ENCODE measurements at places on chromosomes 4 and X. TPM values are rescaled to one million over a fixed set of nuclear protein-coding genes. Genes with fewer than 3 reads are reported as not detected.
A peak's percentile ranks its signal among the peaks of the same experiment; 100 is the strongest.

DNA sequence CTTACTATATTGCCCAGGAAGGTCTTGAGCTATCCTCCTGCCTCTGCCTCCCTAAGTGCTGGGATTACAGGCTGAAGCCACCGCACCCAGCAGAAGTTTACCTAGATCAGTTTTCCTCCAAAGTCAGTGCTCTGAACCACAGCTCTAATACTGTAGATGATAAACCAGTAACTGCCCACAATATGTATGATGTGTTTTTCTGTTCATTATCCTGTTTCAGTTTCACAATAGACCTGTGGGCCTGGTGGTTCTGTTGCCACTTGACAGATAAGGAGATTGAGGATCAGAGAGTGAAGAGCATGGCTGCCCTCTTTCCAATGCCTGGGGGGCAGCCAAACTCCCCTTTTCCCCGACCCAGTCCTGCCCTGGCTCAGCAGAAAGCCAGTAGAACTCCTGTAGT lies 87.0 kb downstream of the EFNB1 start:
- no peaks in the 10 kb centered on the region for H3K4me1 ChIP-seq
- H3K36me3 ChIP-seq, result no peaks in the 10 kb centered on the region
- H3K27ac ChIP-seq, result no peak overlapping the region
- H3K27me3 ChIP-seq, result no peaks in the 10 kb centered on the region

DNA sequence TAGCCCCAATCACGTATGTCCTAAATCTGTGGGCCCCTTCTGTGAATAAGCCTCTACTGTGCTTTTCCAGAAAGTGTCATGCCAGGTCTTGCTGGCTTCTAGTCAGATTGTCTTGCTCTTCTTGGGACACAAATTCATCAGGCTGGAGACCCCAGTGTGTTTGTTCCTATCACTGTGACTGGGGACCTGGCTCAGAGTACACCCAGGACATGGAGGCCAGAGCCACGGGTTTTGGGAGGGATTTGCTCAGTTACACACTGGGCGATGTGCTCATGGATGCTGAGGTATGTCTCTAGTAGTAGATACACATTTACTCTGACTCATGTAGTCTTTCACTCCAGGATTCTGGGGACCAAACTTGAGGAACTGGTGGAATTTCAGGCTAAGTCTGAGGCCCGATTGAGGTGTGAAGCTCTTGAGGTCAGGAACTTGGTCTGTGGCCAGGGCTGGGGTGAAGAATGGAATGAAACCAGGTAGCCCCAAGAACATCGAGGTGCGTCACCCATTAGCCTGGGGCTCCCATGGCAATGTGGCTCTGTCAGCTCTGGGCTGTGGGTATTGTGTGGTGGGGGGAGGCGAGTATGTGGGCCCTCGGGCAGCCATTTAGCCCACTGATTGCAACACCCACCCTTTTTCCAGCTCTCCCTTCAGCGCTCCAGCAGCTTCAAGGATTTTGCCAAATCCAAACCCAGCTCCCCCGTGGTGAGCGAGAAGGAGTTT lies 7.7 kb downstream of the SASH3 start:
- H3K36me3 ChIP-seq, result no peaks in the 10 kb centered on the region
- H3K27ac ChIP-seq, result no peak overlapping the region
- DNase-seq, result no peak
- no peaks in the 10 kb centered on the region for H3K27me3 ChIP-seq

DNA sequence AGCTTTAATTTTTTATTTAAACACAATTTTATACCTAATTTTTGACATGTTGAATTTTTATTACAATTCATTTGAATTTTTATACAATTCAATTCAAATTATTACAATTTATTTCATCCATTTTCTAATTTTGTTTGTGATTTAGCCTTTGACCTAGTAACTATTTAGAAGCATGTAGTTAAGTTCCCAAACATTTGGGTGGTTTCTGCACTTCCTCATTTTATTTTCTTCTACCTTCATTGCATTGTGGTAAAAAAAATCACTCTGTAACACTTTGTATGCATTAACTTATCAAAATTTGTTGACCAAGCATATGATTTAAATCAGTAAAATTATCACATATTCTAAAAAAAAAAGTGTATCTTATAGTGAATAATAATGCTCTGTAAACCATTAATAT lies 928.9 kb downstream of the ARAP2 start:
- H3K4me1 ChIP-seq, result no peaks in the 10 kb centered on the region
- no peaks in the 10 kb centered on the region for H3K27me3 ChIP-seq
- H3K36me3 ChIP-seq, result no peaks in the 10 kb centered on the region
- H3K4me3 ChIP-seq, result no peak overlapping the region
- no peak for DNase-seq

The ATP2B3 gene
- total RNA-seq, result 0.09 TPM

GRCh38 chrX:31847773-31848172 lies 775.9 kb upstream of the FTHL17 start:
- H3K27ac ChIP-seq, result no peak overlapping the region
- no peak for DNase-seq
- H3K4me1 ChIP-seq, result no peaks in the 10 kb centered on the region
- no peaks in the 10 kb centered on the region for H3K27me3 ChIP-seq
- H3K36me3 ChIP-seq, result no peaks in the 10 kb centered on the region
- H3K4me3 ChIP-seq, result no peak overlapping the region

- no peaks in the 10 kb centered on the region for H3K36me3 ChIP-seq
- no peaks in the 10 kb centered on the region for H3K27me3 ChIP-seq
- H3K27ac ChIP-seq, result no peak overlapping the region
- no peak for DNase-seq
- peaks cover 7% of the 10 kb centered on the region for H3K4me1 ChIP-seq
- H3K4me3 ChIP-seq, result no peak overlapping the region
These were observed 13.6 kb downstream of the DHX15 start for GRCh38 chr4:24570574-24571236.

DNA sequence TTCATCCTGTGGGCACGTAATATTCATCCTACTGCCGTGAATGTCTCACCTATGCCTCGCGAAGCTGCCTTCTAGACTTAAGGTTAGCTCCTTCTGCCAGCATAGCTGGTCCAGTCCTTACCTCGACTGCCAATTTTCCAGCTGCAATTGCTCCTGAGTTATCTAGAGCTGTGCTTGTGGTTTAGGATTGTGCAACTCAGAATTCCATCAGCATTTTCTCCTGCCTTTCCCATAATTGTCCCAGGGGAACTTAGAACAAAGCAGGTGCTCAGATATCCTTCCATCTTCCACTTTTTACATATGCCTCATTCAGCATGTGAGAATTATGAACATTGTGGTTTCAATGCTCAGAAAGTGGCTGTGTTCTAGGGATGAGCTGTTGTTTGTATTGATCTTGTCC lies 131.4 kb upstream of the ADGRL3 start:
- DNase-seq, result no peak
- H3K36me3 ChIP-seq, result no peaks in the 10 kb centered on the region
- H3K27me3 ChIP-seq, result no peaks in the 10 kb centered on the region
- no peaks in the 10 kb centered on the region for H3K4me1 ChIP-seq
- no peak overlapping the region for H3K4me3 ChIP-seq

- DNase-seq, result no peak
- H3K4me3 ChIP-seq, result no peak overlapping the region
- no peaks in the 10 kb centered on the region for H3K36me3 ChIP-seq
- no peaks in the 10 kb centered on the region for H3K27me3 ChIP-seq
These were observed 25.4 kb upstream of the PPP1R2C start for GRCh38 chrX:42803320-42803719.

GRCh38 chr4:1466034-1466862 lies 60.0 kb upstream of the NKX1-1 start:
- no peak overlapping the region for H3K27ac ChIP-seq
- H3K4me1 ChIP-seq, result no peaks in the 10 kb centered on the region
- DNase-seq, result no peak
- no peaks in the 10 kb centered on the region for H3K27me3 ChIP-seq

DNA sequence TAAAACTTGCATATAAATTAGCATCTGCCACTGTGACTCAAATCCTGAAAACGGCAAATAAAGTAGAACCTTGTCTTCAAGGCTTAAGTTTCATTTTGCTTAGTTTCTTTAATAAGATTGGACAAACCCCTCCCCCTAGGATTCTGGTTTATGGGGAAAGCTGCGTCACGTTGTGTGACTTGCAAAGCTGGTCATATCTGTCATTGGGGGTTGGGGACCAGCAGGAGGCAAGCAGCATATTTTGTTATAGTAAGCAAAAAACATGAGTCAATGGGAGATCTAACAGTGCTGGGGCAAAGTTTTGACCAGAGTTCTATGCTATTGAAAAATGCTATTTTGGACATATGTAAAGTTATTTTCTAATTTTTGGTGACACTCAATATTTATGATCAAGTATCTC lies 407.3 kb downstream of the PCDH18 start:
- no peaks in the 10 kb centered on the region for H3K27me3 ChIP-seq
- H3K4me3 ChIP-seq, result peak overlapping the region; percentile 11
- no peak overlapping the region for H3K27ac ChIP-seq
- no peaks in the 10 kb centered on the region for H3K36me3 ChIP-seq
- no peak for DNase-seq

DNA sequence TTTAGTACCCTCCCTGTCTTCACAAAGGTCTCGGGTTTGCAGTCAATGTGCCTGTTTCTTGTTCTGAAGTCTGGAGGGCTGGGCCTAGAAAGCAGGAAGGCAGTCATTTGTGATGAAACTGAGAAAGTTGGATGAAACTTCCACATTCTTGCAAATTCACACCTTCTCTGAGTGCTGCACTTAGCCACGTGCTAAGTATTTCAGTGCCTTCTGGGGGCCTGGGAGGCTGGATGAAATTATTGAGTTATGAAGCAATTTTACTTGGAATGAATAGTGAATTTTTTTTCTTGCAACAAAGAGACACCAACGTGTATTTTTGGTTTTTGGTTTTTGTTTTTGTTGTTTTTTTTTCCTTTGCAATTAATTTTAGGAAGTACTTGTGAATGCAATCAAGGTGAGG lies 71.2 kb downstream of the MSX1 start:
- H3K36me3 ChIP-seq, result no peaks in the 10 kb centered on the region
- no peak for DNase-seq
- H3K4me1 ChIP-seq, result no peaks in the 10 kb centered on the region

- no peak for DNase-seq
- no peaks in the 10 kb centered on the region for H3K27me3 ChIP-seq
- H3K36me3 ChIP-seq, result no peaks in the 10 kb centered on the region
- H3K4me1 ChIP-seq, result no peaks in the 10 kb centered on the region
These were observed 26.2 kb downstream of the TMSB4X start for GRCh38 chrX:13001097-13001496.

The SYP gene
- 2.0 TPM for total RNA-seq

- no peaks in the 10 kb centered on the region for H3K36me3 ChIP-seq
- H3K4me1 ChIP-seq, result no peaks in the 10 kb centered on the region
- no peaks in the 10 kb centered on the region for H3K27me3 ChIP-seq
- peak overlapping the region; percentile 89 for H3K27ac ChIP-seq
- peak overlapping the region; percentile 9 for H3K4me3 ChIP-seq
- DNase-seq, result no peak
These were observed 2.6 kb downstream of the DHRSX start for GRCh38 chrX:2497961-2498780.

DNA sequence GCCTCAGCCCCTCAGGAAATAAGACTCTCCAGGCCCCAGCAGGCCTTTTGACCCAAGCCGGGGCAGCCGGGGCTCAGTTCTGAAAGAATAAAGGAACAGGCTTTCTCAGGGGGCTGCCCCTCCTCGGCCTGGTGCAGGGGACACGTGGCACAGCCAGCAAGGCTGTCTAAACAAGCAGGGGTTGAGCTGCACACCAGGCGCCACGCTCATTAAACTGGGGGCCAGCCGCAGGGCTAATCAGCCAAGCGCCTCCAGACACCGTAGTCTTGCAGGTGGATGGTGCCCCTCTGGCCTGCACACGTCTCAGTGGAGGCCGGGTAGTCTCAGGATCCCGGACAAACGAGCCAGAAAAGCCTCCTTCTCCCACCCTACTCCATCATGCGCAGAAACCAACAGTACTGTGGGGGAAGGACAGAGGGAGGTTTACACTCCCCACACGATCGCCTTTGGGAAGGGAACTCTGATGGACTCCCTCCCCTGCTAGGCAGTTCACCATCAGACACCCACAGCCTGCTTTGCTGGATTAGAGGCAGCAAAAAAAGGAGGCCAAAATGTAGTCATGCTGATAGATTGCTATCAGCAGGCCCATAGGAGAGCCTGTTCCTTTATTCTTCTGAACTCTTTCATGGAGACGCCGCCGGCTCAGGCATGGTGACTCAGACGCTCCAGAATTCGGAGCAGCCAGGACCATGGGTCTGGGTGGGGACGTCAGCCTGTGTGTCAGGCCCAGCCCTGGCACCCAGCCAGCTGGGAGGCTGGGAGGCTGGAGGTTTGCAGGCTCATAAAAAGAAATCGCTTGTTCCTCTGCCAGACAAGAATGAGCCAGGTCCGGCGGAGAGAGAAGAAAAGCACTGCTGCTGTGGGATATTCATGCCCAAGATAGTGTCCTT lies 342.4 kb downstream of the BCOR start:
- no peaks in the 10 kb centered on the region for H3K36me3 ChIP-seq
- peaks cover 4% of the 10 kb centered on the region for H3K4me1 ChIP-seq
- no peaks in the 10 kb centered on the region for H3K27me3 ChIP-seq

GRCh38 chr4:35933901-35934300 lies 310.4 kb downstream of the ARAP2 start:
- DNase-seq, result no peak
- no peak overlapping the region for H3K4me3 ChIP-seq
- H3K36me3 ChIP-seq, result no peaks in the 10 kb centered on the region
- H3K27me3 ChIP-seq, result no peaks in the 10 kb centered on the region

DNA sequence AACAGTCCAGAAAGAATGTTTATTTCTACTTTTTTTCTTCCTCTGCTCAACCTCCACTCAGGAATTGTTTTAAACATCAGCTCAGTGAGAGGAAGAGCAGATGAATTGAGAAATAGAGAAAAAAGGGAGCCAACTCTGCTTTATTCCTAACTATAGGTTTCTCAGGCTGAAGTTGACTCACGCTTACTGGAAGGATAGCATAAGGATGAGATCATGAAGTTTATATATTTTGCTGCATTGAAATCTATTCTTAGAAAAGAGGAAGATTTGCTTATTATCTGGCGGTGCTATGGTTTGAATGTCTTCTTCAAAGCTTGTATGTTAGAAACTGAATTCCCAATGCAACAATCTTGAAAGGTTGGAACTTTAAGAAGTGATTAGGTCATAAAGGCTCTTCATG lies 1673.4 kb upstream of the PCDH7 start:
- no peaks in the 10 kb centered on the region for H3K36me3 ChIP-seq
- no peaks in the 10 kb centered on the region for H3K27me3 ChIP-seq
- DNase-seq, result no peak
- no peak overlapping the region for H3K4me3 ChIP-seq
- no peak overlapping the region for H3K27ac ChIP-seq

DNA sequence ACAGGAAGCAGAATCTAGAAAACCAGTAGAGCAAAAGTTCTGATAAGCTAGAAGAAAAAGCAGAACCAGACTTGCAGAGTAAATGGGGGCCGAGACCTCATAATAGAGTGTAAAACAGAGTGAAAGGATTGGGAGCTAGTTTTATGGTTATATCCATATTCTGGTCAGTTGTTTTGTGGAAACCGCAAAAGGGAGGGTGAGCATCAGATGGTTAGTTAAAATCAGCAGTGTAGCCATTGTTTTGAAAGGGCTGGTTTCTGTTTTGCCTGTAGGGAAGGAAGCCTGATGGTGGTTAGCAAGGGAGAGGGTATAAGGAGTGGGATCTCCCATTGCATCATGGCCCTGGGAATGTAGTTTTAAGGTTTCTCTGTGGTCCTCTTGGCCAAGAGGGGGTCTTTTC lies 17.2 kb upstream of the CCNI start:
- H3K27ac ChIP-seq, result no peak overlapping the region
- no peaks in the 10 kb centered on the region for H3K36me3 ChIP-seq
- H3K27me3 ChIP-seq, result no peaks in the 10 kb centered on the region
- DNase-seq, result no peak
- H3K4me3 ChIP-seq, result no peak overlapping the region
